ENCODE measurements at places on chromosomes 5 and 9.

- no peak for DNase-seq
These were observed 71.8 kb upstream of the TNFAIP8 start for GRCh38 chr5:119284031-119284430.

DNA sequence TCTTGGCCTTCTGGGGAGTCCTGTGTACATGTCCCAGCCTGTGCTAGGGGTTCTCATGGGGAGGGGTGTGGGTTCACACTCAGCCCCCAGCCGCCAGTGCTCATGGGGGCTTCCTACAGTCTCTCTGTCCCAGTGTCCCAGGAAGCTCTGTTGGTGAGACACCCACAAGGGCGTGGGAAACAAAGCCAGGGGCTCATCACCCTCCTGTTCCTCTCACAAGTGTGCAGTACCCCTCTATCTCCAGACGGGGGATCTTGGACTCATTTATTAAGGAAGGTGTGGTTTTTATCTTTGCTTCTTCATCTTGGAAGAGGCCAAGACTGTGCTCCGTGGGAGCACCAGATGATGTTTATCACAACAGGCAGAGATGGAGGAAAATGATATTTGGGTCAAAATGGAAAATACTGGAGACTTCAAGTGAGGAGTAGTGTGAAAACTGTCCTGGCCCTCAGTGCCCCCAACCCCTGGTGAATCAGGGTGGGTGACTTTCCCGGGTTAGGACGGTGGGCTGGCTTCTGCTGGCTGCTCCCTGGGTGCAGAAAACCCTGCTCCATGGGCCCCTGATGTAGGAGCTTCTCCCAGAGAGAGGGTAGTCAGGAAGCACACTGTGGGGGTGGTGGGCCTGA lies 15.2 kb downstream of the TMEM171 start:
- DNase-seq = no peak

GRCh38 chr5:74206579-74207550 lies 433.7 kb downstream of the ENC1 start:
- DNase-seq = peak; percentile 75

DNA sequence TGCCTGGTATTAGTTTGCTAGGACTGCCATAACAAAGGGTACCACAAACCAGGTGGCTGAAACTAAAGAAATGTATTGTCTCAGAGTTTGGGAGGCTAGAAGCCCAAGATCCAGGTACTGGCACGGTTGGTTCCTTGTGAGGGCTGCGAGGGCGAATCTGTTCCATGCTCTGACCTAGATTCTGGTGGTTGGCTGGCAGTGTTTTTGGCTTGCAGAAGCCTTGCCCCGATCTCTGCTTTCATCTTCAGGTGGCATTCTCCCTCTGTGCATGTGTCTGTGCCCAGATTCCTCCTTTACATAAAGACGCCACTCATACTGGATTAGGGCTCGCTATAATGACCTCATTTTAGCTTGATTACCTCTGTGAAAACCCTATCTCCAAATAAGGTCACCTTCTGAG lies 36.7 kb downstream of the RAI14 start:
- no peak for DNase-seq

DNA sequence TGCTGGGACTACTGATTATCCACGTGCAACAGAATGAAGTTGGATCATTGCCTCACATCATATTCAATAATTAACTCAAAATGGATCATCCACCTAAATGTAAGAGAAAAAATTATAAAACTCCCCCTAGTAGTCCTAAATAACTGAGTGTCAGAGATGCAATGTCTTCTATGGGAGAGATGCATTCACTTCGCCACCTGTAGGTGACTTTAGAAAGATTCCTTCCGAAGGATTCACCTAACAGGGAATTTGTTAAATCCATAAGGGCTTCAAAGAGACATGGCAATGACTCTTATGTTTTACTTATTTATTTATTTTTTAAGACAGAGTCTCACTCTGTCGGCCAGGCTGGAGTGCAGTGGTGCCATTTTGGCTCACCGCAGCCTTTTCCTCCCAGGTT lies 526.0 kb downstream of the MTRR start:
- no peak for DNase-seq

DNA sequence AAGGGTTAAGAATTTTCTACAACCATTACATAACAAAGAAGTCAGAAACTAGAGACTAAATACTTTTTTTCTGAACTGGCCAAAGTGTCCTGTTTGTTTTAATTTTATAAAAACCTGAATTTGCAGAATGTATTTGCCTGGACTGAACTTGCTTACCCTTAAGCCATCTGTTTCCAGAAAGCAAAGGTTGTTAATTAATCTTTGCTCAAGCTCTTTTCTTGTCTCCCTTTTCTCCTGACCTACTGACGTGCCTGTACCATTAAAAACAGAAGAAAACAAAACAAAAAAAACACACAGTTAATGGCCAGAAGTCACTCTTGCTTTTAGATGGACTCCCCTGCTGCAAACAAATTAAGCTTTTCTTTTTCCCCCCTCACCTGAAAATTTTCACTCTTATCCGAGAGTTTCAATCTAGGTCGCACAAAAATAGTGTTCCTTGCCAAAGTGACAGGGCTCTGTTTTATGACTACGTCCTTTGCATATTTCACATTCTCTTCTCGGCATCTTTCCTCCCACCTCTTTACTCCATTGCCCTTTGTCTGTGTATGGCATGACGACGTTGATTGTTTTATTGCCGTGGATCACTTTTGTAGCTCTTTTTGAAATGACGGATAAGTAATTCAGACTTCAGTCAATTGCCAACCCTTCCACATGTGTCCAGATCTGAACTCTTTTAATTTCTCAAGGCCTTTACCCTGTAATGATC lies 333.8 kb upstream of the GRIN3A start:
- no peak for DNase-seq

- no peak for DNase-seq
These were observed 85.9 kb downstream of the HRH2 start for GRCh38 chr5:175743676-175744210.

- no peak for DNase-seq
These were observed 34.1 kb downstream of the LAMC3 start for GRCh38 chr9:131043087-131043486.

- no peak for DNase-seq
These were observed 86.3 kb downstream of the ELAVL2 start for GRCh38 chr9:23739753-23740152.

DNA sequence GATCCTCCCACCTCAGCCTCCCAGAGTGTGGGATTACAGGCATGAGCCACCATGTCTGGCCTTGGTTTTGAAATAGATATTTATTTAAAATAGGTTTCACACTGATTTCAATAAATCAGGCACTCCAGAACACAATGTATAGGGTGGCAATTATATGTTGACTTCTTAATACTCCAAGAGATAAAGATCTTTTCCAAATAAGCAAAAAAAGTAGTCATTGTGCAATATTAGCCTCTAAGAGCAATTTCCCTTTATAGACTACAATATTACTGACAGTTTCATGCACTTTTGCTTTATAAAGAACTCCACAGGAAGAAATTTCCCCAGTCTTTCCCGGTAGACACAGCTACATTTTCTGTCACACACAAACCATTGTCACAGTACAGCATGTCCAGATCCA lies 23.4 kb upstream of the RUFY1 start:
- DNase-seq = no peak

- DNase-seq = no peak
These were observed 148.5 kb upstream of the ALDH1B1 start for GRCh38 chr9:38243993-38244392.

DNA sequence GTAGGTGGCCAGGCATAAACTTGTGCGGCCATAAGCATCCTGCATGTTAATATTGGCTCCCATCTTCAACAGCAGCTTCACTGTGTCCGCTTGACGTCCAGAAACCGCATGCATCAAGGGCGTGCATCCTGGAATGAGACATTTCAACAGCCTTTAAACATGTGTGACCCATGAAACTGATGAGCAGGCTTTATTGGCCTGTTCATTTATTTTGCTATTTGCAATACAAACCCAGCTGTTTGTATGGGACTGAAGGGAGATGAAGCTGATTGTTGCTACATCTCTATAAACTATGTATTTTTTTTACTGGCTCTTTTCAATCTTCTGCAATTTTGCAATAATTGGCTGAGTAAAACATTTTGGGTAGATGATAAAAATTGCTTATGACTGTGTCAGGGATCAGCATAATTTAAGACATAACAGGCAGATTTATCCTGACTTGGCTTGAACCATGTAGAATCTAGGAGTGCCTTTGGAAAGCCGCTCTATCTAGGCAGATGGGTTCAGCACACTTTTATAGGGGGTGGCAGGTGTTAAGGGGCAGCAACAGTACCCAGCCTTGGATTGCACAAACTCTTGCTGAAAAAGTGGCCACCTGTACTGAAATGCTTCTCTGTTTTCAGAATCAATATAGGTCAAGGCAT lies 56.9 kb downstream of the ANKRD55 start:
- DNase-seq = no peak

- no peak for DNase-seq
These were observed 349.7 kb downstream of the ARRDC3 start for GRCh38 chr5:91033370-91033769.

DNA sequence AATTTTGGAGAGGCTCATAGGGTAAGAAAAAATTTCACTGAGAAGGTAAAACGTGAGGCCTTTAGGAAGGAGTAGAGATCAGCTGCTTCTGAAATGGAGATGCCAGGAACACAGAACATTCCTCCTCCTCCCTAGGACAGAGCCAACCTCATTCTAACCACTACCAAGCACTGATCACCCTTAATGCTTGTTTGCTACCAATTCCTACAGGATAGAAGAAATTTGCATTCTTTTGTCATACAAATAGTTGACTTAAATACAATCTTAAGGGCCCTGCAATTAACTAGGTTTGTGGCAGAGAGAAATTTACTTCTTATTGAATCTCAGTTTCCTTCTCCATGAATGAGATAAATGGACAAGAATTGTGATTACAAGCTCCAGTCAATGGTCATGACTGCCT lies 780.2 kb upstream of the WWC1 start:
- no peak for DNase-seq

DNA sequence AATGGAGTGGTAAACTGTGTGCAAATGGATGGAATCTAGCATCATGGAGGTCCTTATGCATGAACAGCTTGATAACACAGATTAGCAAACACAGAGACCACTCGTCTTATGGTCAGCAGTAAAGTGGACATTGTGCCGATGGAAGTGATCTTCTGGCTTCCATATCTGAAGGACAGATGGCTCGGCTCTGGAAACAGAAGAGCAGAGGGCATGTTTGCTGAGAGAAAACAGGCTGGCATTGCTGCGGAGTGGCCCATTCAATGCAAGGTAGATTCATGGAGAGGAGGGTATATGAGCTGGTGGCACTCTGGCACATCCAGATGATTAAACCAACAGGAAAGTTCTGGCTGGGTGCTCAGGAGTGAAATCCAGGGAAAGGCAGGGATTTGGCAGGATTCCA lies 513.2 kb downstream of the DIRAS2 start:
- no peak for DNase-seq

DNA sequence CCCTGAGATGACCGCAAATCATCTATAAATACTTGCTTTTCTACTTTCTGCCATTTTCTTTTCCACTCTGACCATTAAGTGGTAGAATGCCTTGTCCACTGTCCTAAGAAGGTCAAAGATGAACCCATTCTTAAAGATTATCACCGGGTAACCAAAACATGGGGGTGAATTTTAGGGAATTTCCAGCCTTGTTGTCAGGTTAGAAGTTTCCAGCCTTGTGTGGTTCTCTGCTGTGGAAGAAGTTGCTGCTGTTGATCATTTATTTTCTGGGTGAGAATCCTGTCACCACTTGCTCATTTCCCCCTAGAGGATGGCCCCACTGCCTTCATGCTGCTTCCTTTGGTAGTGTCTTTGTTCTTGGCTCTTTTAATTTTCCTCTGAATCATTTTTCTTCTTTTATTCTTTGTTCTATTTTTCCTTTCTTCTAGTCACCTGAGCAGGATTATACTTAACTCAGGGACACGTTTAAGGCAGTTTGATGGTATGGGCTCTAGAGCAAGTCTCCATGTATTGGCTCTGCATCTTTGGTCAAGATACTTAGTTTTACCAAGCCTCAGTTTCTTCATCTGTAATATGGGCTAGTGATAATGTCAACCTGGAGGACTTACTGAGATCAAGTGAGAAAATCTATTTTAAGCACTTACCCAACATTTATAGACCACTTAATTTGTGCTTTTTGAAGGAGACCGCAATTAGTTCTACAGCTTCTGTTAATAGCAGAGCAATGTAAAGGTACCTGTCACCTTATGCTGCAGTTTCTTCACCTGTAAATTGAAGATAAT lies 266.2 kb downstream of the ARHGAP26 start:
- DNase-seq = no peak

GRCh38 chr9:20832775-20833174 lies 148.7 kb downstream of the FOCAD start:
- DNase-seq = no peak

DNA sequence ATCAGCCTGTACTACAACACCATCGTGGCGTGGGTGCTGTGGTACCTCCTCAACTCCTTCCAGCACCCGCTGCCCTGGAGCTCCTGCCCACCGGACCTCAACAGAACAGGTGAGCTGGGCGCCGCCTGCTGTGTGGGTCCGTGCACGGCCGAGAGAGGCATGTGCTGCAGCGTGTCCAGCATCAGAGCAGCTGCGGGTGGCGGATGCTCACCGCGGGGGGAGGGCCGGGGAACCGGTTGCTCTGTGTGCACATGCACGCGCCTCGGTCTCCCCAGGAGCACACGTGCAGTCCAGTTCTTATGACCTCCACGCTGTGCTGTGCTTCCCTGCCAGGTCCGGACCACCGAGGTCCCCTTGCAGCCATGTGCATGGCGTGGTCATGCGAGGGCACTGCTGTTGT lies 7.6 kb downstream of the SLC6A18 start:
- no peak for DNase-seq

DNA sequence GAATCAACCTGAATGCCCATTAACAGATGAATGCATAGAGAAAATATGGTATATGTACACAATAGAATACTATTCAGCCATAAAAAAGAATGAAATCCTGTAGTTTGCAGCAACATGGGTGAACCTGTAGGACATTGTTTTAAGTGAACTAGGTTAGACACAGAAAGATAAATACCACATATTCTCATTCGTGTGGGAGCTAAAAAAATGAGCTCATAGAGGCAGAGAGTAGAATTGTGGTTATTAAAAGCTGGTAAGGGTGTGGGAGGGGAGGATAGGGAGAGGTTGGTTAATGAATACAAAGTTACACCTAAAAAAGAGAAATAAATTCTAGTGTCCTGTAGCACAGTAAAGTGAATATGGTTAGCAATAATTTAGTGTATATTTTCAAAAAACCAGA lies 23.5 kb downstream of the PTTG1 start:
- no peak for DNase-seq

DNA sequence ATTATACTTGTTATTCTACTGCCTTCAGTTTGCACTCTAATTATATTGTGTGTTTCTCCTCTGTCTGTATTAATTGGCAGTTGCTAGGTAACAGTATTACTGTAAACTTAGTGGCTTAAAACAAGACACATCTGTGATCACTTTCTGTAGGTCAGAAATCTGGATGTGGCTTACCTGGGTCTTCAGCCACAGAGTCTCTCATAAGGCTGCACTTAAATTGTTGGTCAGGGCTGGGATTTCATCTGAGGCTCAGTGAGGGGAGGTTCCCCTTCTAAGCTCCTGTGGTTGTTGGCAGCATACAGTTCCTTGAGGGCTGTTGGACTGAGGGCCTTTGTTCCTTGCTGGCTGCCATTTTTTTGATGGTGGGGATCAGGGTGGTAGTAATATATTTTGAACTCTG lies 68.8 kb downstream of the SLC44A1 start:
- no peak for DNase-seq
